ENCODE measurements at places on chromosomes 5 and 9.

DNA sequence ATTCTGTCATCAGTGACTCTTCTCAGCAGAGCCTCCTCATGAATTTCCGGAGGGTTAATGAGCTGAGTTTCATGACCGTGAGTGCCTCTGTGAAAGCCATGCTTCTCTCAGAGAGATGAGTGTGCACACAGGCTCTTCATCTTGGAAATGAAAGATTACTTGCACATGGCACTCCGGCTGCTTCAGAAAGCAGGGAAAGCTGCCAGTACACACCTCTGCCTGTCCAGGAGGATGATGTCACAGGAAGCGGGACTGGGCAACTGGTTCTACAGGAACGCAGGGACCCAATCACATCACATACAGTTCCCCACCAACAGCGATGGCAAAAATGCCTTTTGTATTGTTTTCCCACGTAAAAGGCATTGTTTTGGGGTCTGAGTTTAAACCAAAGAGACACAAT, 286.0 kb upstream of the DAP start:
- DNase-seq, result no peak

DNA sequence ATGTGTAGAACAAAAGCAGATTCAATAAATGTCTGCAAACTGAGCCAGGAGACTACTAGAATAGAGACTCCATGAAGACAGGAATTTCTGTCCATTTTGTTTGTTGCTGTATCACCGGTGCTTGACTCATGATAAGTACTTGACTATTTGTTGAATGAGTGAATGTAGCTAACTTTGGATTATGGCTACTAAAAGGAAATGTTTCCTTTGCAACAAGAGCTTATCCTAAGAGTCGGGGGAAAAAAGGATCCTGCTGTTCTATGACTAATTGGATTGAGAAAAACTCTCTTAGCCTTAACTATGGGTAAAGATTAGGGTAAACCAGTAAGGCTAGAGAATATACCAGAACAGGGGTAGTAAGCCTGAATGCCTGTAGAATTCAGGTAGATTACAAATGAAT, 3.5 kb downstream of the PAIP1 start:
- no peak for DNase-seq

DNA sequence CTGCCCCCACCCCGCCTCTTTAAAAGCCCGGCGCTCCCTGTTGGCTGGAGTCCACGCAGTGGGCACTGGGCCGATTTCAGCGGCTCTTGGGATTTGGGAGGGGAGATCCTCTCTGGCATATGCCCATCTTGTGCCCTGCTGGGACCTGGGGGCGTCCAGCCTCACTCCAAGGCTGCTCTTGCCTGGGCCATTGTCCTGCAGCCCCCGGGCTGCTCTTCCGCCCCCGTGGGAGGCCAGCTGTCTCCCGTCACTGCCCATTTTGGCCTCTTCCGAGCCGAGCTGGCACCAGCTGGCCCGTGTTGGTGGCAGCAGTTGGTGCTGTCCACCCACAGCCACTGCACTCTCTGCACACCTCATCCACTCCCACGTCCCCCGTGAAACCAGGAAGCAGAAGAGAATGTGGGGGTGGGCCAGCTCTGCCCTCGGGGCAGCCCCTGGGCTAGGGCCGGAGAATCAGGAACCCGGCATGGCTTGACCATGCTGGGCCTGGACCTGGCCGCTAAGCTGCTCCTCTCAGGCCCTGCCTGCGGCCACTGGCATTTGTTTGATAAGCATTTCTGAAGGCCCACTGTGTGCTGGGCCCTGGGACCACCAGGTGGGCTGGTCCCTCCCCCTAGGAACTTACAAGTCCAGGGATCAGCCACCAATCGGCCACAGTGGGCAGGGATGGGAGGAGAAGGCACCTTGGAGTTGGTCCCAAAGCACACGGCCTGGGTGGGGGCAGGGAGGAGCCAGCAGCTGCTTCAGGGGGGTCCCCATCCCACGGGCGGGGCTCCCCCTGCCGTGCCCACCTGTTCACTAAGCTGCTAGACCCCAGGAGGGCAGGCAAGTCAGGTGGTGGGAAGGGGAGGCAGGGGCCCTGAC, 2.2 kb downstream of the C8G start:
- DNase-seq, result no peak

DNA sequence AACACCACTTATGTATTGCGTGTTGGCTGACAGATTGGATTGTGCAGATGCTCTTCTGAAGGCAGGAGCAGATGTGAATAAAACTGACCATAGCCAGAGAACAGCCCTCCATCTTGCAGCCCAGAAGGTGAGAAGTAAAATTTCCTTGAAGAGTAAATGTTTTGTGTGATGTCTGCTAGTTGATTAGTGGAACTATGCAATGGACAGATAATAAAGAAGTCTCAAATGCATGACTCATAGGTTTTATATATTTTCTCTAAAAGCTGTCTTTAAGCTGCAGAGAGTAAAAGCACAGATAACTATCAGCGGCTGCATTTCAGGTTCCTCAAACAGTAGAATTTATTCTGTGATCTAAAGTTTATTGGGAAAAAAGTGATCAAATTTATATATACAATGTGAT, 27.4 kb downstream of the INVS start:
- DNase-seq, result no peak
